Suprapubic skin (tissue), 4 donors: ENCODE measurements at places on chromosomes 16 and 17. TPM values are rescaled to one million over a fixed set of nuclear protein-coding genes. Genes with fewer than 3 reads are reported as not detected.
A peak's percentile ranks its signal among the peaks of the same experiment; 100 is the strongest.

Gene GAST
- not detected for total RNA-seq

DNA sequence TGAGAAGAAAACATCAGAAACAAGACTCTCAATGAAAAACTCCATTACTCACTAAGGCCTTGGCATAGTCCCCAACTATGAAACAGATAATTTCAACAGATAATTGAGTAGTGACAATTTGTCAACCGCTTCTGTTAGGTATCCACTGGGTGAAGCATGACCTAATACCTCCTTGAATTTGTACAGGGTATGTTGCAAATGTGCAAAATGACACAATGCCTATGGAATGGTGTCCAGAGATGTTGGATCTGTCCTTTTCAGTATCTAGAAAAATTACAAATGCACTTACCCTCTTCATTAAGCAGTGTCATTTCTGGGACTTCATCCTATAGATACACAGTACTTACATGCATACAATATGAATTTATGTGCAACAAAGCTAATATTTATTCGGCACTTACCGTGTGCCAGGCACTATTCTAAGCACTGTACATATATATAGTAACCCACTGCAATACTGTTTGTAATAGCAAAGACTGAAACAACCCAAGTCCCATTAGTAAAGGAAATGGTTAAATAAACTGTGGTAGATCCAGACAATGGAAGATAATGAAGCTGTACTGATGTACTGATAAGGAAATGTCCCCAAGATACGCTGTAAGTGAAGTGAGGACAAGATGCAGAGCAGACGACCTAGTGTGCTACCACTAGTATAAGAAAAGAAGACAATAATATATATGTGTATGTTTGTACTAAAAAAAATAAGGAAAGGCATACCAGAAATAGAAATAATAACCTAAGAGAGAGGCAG, 21.4 kb upstream of the SLC6A4 start:
- H3K4me3 ChIP-seq: no peak overlapping the region
- no peaks in the 10 kb centered on the region for H3K27me3 ChIP-seq
- no peak overlapping the region for H3K27ac ChIP-seq
- no peaks in the 10 kb centered on the region for H3K4me1 ChIP-seq
- H3K36me3 ChIP-seq: peaks cover 65% of the 10 kb centered on the region

- no peaks in the 10 kb centered on the region for H3K27me3 ChIP-seq
- DNase-seq: no peak
- peak overlapping the region; percentile 57 for H3K4me3 ChIP-seq
- H3K36me3 ChIP-seq: no peaks in the 10 kb centered on the region
- peaks cover 52% of the 10 kb centered on the region for H3K4me1 ChIP-seq
- H3K27ac ChIP-seq: peak overlapping the region; percentile 81
These were observed 1.0 kb downstream of the CX3CL1 start for GRCh38 chr16:57373117-57373947.

DNA sequence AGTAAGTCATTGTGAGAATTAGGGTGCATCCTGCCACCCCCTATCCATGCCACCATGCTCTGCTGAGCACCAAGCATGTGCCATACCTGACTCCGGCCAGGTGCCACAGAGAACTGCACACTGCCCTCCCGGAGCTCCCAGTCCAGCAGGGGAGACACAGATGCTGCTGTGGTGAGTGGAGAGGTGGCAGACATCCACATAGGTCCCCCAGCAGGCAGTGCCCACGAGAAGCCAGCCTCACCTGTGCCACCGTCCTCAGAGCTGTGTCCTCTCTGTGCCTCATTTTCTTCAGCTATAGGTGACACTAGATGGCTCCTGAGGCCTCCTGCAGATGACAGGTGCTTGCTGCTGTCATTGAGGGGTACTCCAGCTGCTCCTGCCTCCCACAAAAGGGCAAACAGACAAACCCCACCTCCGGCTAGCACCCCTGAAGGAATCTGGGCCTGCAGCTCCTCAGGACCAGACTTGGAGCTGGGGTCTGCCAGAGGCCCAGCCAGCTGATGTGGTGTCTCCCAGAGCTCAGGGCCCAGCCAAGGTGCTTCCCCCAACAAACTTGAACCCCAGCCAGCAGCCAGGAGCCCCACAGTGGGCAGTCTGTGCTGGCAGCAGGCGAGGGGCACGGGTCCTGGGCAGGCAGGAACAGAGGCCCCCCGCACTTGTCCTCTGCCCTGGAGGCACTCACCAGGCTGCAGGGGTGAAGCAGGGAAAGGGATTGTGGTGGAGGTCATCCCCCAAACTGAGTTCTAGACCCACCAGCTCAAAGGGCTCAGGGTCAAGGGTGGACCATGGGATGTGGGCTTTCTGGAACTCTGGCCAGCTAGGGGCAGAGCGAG, 17.1 kb downstream of the FOXJ1 start:
- no peak overlapping the region for H3K27ac ChIP-seq
- peaks cover 10% of the 10 kb centered on the region for H3K4me1 ChIP-seq
- DNase-seq: no peak
- no peaks in the 10 kb centered on the region for H3K27me3 ChIP-seq
- no peak overlapping the region for H3K4me3 ChIP-seq

GRCh38 chr16:82135844-82136243, 34.2 kb downstream of the MPHOSPH6 start:
- no peak overlapping the region for H3K27ac ChIP-seq
- H3K27me3 ChIP-seq: no peaks in the 10 kb centered on the region
- H3K36me3 ChIP-seq: no peaks in the 10 kb centered on the region
- H3K4me1 ChIP-seq: no peaks in the 10 kb centered on the region

GRCh38 chr16:2962334-2963073, 1.6 kb upstream of the KREMEN2 start:
- H3K36me3 ChIP-seq: no peaks in the 10 kb centered on the region
- H3K27ac ChIP-seq: no peak overlapping the region
- peaks cover 86% of the 10 kb centered on the region for H3K27me3 ChIP-seq

- no peak for DNase-seq
- no peak overlapping the region for H3K27ac ChIP-seq
- H3K4me3 ChIP-seq: no peak overlapping the region
- H3K4me1 ChIP-seq: peaks cover 12% of the 10 kb centered on the region
These were observed 256.1 kb upstream of the RPL38 start for GRCh38 chr17:73947281-73947965.

Gene HLF
- 26.2 TPM for total RNA-seq

- peaks cover 46% of the 10 kb centered on the region for H3K36me3 ChIP-seq
- H3K4me3 ChIP-seq: no peak overlapping the region
- DNase-seq: no peak
- H3K4me1 ChIP-seq: no peaks in the 10 kb centered on the region
- H3K27me3 ChIP-seq: no peaks in the 10 kb centered on the region
- no peak overlapping the region for H3K27ac ChIP-seq
These were observed 184.6 kb upstream of the C17orf78 start for GRCh38 chr17:37191219-37191618.

Gene PSMD3
- total RNA-seq: 95.3 TPM

DNA sequence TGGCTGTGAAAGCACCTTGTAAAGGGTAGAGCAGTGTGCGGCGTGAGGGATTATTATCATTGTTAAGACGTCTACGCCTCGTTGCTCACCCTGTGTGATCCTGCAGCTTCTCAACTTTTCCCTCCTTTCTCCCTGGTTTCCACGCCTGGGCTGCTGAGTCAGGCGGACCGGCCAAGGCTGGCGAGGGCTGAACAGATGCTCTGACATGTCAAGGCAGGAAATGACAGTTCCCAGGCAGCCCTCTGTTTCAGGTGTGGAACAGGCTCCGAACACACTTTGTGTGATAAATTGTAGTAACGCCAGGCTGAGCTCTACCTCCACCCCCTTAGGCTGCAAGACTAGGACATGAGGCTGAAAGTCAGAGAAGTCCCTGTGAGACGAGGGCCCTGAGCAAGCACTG, 46.0 kb upstream of the TBX2 start:
- H3K36me3 ChIP-seq: no peaks in the 10 kb centered on the region
- H3K27me3 ChIP-seq: no peaks in the 10 kb centered on the region
- H3K27ac ChIP-seq: no peak overlapping the region
- H3K4me3 ChIP-seq: no peak overlapping the region
- H3K4me1 ChIP-seq: no peaks in the 10 kb centered on the region

DNA sequence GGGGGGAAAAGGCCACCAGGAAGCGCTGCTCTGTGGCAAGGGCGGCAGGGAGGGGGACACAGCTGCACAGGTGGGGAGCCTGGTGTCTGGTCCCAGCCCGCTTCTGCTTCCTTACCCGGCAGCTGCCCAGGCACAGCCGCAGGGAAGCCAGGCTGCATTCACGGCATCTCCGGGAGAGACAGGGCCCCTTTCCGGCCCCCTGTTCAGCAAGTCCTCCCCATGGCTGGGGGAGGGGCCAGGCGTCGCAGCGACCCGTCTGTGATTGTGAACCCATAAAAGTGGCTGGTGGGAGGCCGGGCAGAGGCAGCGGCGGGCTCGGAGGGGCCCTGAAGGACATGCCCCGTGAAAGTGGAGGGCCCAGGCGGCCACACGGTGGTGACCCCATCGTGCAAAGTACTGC, 28.7 kb downstream of the SOX8 start:
- no peak overlapping the region for H3K4me3 ChIP-seq
- no peaks in the 10 kb centered on the region for H3K4me1 ChIP-seq
- H3K27me3 ChIP-seq: peaks cover 80% of the 10 kb centered on the region
- no peak overlapping the region for H3K27ac ChIP-seq
- no peaks in the 10 kb centered on the region for H3K36me3 ChIP-seq

DNA sequence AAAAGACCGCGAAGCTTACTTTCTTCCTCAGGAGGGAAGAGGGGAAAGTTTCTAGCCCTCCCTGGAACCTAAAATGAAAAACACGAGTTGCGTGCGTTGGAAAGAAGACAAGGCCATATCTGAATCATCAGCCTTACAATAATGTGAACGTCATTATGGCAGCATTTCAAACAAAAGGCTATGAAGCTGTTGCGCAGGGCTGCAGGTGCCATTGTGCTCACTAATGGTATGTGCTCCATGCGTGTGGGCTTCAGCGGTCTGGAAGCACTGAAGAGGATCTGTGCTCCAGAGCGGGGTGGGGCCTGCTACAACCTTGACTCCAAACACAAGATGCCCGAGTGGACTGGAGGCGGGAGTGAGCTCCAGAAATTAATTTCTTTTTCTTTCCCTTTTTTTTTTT, 12.1 kb upstream of the CYB5B start:
- H3K4me1 ChIP-seq: peaks cover 19% of the 10 kb centered on the region
- no peak for DNase-seq
- H3K4me3 ChIP-seq: no peak overlapping the region

Gene CA4
- total RNA-seq: not detected

Gene VAT1L
- not detected for total RNA-seq

GRCh38 chr16:11333010-11333409, 12.2 kb upstream of the RMI2 start:
- H3K4me1 ChIP-seq: peaks cover 14% of the 10 kb centered on the region
- DNase-seq: no peak
- H3K27me3 ChIP-seq: no peaks in the 10 kb centered on the region

GRCh38 chr17:36550491-36551417, 6.0 kb downstream of the GGNBP2 start:
- H3K27ac ChIP-seq: no peak overlapping the region
- no peak overlapping the region for H3K4me3 ChIP-seq
- DNase-seq: no peak
- H3K27me3 ChIP-seq: no peaks in the 10 kb centered on the region

DNA sequence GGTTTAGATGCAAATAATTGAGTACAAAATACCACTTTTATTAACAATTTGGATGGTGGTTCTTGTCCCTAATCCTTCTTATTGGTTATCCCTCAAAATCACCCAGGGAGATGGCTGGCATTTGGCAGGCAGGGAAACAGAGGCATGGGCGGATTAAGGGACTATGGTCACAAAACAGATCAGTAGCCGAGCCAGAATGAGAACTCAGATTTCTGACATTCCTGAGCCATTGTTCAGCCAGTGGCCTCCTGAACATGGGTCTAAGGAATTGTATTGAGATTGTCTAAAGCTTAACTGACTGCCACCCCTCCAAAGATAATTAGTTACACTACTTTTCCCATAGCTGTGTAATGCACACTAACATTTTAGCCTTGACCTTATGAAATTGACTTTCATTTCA, 88.4 kb downstream of the CHD9NB start:
- H3K27ac ChIP-seq: no peak overlapping the region
- H3K36me3 ChIP-seq: no peaks in the 10 kb centered on the region
- no peaks in the 10 kb centered on the region for H3K4me1 ChIP-seq
- DNase-seq: no peak
- no peak overlapping the region for H3K4me3 ChIP-seq

Gene WNK4
- not detected for total RNA-seq

Gene KRTAP1-1
- total RNA-seq: 46.0 TPM

GRCh38 chr17:28509789-28510188, 3.6 kb downstream of the FOXN1 start:
- peaks cover 51% of the 10 kb centered on the region for H3K4me1 ChIP-seq
- DNase-seq: no peak
- peaks cover 19% of the 10 kb centered on the region for H3K27me3 ChIP-seq

GRCh38 chr16:50371936-50372595, 3.3 kb upstream of the BRD7 start:
- H3K36me3 ChIP-seq: no peaks in the 10 kb centered on the region
- no peak for DNase-seq
- H3K4me1 ChIP-seq: peaks cover 23% of the 10 kb centered on the region
- H3K4me3 ChIP-seq: no peak overlapping the region
- no peaks in the 10 kb centered on the region for H3K27me3 ChIP-seq

- peak overlapping the region; percentile 57 for H3K4me3 ChIP-seq
- H3K4me1 ChIP-seq: peaks cover 35% of the 10 kb centered on the region
- no peak overlapping the region for H3K27ac ChIP-seq
- no peak for DNase-seq
- H3K27me3 ChIP-seq: no peaks in the 10 kb centered on the region
- no peaks in the 10 kb centered on the region for H3K36me3 ChIP-seq
These were observed 669 bp upstream of the CRISPLD2 start for GRCh38 chr16:84818989-84819643.

- no peaks in the 10 kb centered on the region for H3K27me3 ChIP-seq
- DNase-seq: no peak
- no peak overlapping the region for H3K4me3 ChIP-seq
- H3K27ac ChIP-seq: no peak overlapping the region
- H3K4me1 ChIP-seq: peaks cover 17% of the 10 kb centered on the region
- H3K36me3 ChIP-seq: peaks cover 15% of the 10 kb centered on the region
These were observed 11.6 kb downstream of the IL34 start for GRCh38 chr16:70657956-70658355.

DNA sequence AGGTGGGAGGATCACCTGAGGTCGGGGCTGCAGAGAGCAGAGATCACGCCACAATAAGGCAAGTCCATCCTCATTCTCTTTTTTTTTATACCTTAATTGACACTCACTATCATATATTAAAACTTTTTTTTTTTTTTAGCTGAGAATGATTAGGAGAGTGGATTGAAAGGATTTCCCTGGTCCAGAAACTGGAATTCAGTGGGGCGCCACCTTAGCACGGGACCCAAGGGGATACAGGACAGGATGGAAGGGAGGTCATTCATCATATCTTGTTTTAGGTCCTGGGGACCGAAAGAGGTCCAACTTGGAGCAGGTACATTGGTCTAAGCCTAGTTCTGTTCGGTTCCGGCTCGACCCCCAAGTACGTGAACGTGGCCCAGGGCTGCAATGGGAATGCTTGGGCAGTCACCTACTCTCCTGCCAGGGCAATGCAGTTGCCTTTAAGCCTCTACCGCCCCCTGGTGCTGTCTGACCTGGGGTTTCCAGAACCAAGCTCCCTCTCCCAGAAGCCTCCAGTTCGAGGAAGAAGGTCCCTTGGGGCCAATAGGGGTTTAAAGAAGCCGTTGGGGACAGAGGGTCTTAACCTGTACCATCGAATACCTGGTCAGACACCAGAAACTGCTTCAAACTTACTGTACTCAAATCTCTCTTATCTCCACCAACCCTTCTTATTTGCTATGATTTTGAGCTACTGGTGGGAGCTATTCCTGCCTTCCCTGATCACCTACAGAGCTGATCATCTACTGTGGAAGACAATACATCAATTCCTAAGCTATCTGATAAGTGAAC, 19.9 kb upstream of the GPATCH8 start:
- no peaks in the 10 kb centered on the region for H3K4me1 ChIP-seq
- DNase-seq: no peak
- H3K27ac ChIP-seq: no peak overlapping the region
- no peak overlapping the region for H3K4me3 ChIP-seq
- H3K27me3 ChIP-seq: peaks cover 6% of the 10 kb centered on the region
